Esophagus squamous epithelium (tissue), 5 donors: ENCODE measurements at places on chromosomes 16 and 17.

DNA sequence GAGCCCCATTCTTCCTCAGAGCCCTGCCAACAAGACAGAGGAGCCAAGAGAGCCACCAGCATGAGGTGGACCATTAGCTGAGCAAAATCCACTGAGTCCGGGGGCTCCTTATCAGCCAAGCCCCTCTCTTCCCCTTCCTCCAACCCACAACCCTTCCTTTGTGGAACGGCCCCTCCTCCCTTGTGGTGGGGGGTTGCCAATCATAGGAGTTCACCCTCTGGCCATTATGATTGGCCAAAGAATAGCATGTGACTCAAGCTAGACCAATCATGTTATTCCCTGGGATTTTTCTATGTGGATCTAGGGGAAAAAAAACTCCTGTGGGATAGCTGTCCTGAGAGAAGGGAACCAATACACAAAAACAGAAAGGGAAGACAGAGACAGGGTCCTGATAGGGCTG lies 120.5 kb downstream of the C16orf95 start:
- no peak for DNase-seq

GRCh38 chr16:86653285-86654006 lies 75.1 kb downstream of the FOXL1 start:
- no peak for DNase-seq

DNA sequence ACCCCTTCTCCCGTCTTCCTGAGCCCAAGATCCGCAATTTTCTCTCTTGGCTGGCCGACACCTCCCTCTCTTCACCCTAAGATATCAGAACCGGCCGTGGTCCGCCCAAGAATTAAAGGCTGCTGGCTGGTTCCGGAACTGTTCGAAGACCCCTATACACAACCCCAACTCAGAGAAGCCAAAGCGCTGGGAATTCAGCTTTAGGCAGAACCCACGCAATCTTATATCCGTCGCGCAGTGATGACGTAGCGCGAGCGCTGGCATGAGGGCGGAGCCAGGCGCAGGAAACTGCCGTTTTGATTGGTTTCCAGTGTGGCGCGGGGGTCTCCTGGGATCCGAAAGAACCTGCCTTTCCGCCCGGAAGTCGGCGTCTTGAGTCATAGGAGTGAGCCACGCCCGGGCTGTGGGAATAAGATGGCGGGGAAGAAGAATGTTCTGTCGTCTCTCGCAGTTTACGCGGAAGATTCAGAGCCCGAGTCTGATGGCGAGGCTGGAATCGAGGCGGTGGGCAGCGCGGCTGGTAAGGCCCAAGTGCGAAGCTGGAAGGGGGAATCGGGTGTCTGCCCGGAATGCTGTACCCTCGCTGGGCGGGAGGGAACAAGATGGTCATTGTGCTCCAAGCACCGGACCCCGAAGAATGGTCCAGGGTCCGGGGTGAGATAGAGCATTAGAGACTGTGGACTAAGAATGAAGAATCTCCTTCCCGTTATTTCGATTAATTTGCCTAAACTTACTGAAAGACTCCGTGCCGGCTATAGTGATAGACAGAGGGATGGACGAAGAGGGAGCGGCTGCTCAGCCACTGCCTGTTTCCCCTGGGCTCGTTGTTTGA lies at the start of the genes RECQL5 and SAP30BP:
RECQL5 (minus strand) TSS at position 196 of the 832 bp plus-strand sequence. CDS start 597 bp downstream, outside the sequence.
SAP30BP (plus strand) TSS at position 380 of the 832 bp plus-strand sequence; CDS start at position 415, 35 bp downstream.
- peak; percentile 93 for DNase-seq

DNA sequence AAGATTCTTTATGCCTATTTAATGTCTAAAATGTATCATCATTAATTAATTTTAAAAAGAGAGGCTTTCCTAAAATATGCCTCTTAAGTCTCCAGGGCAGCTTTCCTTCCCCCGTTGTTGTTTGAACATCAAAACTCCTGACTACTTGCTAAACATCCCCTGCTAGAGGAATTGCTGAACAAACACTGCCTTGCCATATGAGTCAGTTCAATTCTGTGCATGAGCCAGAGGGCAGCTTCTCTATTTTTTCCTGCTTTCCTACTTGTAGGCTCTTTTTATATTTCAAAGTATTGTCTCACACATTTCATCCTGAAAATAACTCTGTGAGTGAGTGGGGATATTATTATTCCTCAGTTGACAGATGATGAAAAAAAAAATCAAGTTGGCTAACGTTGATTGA lies 143.4 kb downstream of the HS3ST4 start:
- DNase-seq, result no peak

DNA sequence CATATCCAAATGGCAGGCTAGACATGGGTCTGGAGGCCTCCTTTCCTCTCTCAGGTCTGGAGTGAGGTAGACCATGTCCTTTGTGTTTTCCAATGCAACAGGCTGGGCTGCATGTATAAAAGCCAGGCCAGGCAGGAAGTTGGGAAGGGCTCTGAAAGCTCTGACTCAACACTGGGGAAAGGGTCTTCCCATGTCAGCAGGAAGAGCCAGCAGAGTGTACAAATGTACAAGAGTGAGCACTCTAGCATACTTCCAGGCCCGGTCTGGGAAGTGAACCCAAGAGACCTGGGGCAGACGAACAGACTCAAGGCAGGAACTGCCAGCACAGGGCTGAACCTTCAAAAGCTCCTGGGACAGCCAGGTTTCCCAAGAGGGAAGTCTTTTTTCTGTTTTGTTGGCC lies 7.0 kb downstream of the ATPAF2 start:
- no peak for DNase-seq

- DNase-seq, result no peak
Observed at GRCh38 chr17:72457712-72458111, 336.9 kb downstream of the SOX9 start.

GRCh38 chr16:13630374-13630773 lies 289.6 kb upstream of the ERCC4 start:
- DNase-seq, result no peak
